IPS-NIHi11 (cell line): ENCODE measurements at places on chromosomes 11 and 22.

DNA sequence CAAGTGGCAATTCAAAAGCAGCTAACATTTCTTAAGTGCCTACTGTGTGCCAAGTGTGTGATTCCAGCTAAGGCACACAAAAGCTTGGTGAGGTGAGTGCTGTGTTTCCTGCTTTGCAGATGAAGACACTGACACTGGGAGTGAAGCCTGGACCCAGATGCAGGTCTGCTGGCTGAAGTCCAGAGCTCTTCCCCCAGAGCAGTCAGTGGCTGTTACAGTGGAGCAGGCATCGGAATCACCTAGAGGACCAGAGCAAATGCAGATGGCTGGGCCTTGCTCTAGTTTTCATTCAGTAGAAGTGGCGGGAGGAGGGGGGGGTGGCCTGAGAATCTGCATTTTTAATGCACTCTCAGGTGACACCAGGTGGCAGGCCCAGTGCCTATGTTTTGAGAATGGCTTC is 342.3 kb downstream of the CADM1 start:
- DNase-seq: no peak

DNA sequence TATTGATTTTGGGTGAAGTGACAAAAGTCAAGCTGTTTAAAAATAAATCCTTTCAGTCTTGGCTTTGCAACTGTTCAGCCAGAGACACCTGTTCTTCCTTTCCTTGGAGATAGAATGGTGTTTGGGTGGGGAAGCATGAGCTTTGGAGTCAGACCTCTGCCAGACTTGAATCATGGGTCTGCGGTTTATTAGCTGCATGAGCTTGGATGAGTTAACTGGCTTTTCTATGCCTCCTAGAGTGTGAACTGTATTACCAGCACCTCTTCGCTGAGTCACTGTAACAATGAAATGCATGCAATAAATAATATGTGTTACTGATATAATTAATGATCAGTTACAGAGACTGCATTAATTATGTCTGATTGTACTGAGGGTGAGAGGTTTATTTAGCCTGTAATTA is 13.5 kb upstream of the MYEOV start:
- no peak for DNase-seq

DNA sequence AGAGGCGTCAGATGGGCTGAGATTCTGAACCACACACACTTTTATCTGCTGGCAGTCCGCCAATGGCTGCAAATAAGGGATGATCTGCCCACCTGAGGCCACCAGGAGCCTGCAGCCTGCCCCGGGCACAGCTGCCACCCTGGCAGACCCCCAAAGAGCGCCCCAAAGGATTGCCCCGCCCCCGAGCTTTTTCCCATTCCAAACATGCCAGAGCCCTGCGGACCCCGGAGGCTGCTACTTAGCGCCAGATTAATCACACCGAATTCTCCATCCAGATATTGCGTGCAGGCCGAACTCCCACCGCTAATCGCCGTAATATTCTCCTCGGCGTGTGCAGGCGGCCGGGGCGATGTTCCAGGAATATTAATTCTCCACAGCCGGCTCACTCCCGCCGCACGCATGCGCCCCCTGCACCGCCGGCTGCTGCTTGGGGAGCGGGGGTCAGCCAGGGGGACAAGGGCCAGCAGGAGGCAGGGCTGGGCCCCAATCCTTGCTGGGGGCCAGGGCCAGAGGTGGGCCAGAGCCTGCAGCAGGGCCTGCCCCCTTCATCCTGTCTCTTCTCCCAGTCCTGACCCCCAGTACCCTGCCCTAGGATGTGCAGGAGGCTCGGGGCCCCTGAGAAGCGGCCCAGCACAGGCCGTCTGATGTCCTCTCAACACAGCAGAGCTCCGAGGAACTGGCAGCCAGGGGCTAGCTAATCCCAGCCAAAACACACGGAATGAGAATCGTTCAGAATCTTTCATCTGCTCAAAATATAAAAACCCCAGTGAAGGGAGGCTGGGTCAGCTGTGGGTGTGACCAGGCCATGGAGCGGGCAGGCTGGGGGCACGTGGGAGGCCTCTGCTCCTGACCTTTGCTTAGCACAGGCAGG is 19.5 kb upstream of the TCF20 start:
- no peak for DNase-seq

GRCh38 chr22:42693055-42693762 is 27.5 kb downstream of the A4GALT start:
- peak; percentile 9 for DNase-seq

DNA sequence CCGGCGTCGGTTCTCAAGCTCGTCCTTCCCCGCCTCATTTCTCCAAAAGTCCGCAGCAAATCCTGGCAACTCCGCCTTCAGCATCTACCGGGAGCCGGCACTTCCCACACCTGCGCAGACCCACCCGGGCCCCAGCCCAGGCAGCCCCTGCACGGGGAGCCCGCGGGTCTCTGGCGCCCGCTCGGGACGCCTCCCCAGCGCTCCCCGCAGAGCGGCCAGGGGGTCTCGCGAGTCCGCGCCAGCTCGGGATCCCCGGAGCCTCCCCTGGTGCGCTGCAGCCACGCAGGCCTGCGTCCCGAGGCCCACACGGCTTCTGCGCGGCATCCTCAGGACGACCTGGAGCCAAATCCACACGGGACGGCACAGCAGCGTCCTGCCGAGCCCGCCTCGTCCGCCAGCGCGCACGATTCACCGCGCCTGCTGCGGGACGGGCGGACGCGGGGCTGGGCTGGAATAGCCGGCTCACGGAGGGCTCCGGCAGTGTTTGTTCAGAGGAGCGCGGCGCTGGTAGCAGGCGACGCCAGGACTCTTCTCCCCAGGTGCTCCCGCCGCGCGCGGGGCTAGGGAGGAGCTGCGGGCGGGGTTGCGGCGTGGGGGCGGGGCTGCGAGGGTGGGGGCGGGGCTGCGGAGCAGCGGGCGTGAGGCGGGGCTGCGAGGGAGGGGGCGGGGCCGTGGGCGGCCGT is 816 bp upstream of the PHRF1 start:
- no peak for DNase-seq

- DNase-seq: no peak
Observed at GRCh38 chr11:128590587-128590986, 3.2 kb upstream of the ETS1 start.

GRCh38 chr11:80282643-80283042 is 841.8 kb upstream of the TENM4 start:
- no peak for DNase-seq

- DNase-seq: no peak
Observed at GRCh38 chr11:114166897-114167323, 107.4 kb downstream of the ZBTB16 start.

- DNase-seq: no peak
Observed at GRCh38 chr22:49770547-49771265, 57.0 kb downstream of the BRD1 start.

- DNase-seq: no peak
Observed at GRCh38 chr11:115892016-115892415, 387.8 kb upstream of the CADM1 start.

DNA sequence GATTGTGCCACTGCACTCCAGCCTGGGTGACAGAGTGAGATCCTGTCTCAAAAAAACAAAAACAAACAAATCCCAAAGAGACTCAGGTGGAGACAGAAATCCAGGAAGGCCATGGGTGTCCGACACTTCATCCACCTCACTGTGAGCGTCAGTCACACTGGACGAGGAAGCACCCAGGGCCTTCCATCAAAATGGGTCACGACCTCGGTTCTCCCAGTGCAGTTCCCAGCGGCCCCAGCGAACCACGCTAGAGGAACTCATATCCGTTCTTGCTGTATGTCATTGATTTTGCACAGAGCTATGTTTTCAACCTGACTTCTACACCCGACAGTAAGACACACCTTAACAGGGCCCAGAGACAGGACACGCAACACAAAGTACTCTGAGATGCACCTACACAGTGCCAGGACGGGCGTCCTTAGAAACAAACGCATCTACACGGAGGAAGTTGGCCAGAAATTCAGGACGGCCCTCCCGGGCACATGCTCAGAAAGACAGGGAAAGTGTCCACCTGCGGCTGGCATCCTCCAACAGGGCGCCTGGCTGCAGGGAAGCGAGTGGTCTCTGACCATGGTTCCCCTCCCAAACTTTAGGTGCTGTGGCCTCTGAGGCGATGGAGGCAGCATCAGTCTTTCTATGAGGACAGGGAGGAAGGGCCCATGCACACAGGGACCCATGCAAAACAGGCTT is 410.5 kb downstream of the CTTN start:
- DNase-seq: no peak

GRCh38 chr22:43423046-43423445 is 11.2 kb downstream of the MPPED1 start:
- DNase-seq: no peak

GRCh38 chr22:20444325-20444724 is 6.7 kb upstream of the SCARF2 start:
- no peak for DNase-seq

- no peak for DNase-seq
Observed at GRCh38 chr22:23775779-23776375, 3.2 kb downstream of the MMP11 start.

DNA sequence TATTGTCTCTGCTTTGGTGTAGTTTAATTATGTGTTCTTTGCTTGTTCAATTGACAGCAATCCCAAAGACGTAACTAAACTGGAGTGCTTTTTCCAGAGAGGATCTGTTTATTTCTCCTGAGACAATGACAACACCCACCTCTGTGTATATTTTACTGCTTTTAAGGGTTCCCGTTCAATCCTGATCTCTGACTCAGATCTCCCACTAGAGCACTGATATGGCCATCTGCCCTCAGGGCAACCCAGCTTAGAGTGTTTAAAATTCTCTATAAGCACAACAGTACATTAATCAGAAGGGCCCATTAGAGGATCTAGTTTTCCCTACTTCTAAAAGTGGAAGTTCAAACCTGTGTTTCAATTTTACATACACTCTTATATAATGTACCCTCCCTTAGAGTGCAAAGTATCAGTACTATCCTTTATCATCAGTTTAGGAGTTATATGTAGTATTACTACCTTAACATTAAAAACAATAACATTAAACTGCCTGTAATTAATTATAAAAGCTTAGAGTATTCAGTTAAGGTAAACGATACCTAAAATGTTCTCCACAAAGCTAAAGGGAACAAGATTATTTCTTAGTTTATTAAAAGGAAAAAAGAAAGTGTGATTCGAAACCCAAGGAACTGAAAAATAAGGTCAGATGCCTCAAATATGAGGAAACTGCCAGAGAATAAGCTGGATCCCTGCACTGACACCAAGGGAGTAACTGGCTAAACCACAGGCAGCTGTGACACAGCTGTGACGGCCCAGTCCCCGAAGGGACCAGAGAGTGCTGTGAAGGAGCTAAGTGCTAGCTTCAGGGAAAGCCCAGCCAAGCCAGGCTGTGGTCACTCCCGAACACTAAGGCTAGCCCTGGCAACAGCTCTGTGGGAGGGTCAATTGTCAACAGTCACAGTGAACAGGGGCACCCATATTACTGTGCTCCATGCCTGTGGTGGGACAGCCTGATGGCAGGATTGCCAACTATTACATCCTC is 15.2 kb downstream of the UFD1 start:
- no peak for DNase-seq

- DNase-seq: no peak
Observed at GRCh38 chr11:25727944-25728343, 604.0 kb upstream of the ANO3 start.

- DNase-seq: peak; percentile 19
Observed at GRCh38 chr22:37940698-37941376, 12.6 kb downstream of the C22orf23 start.

DNA sequence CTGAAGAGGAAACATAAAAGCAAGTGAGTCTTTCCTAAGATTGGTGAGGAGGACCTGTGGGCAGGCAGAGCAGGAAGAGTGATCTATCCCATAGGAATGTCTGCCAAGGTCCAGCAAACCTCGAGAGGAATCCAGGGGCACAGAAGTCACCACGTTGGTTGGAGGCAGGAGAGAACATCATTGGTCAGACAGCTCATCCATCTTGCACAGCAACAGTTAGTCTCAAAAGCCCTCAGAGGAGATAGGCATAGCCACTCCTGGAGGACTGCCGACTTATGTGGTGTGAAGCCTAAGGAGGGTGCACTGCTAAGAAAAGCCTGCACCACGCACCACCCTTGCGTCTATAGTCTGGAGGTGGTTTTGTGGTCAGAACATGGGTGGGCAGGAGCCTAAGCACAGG is 109.1 kb downstream of the RASSF10 start:
- no peak for DNase-seq

DNA sequence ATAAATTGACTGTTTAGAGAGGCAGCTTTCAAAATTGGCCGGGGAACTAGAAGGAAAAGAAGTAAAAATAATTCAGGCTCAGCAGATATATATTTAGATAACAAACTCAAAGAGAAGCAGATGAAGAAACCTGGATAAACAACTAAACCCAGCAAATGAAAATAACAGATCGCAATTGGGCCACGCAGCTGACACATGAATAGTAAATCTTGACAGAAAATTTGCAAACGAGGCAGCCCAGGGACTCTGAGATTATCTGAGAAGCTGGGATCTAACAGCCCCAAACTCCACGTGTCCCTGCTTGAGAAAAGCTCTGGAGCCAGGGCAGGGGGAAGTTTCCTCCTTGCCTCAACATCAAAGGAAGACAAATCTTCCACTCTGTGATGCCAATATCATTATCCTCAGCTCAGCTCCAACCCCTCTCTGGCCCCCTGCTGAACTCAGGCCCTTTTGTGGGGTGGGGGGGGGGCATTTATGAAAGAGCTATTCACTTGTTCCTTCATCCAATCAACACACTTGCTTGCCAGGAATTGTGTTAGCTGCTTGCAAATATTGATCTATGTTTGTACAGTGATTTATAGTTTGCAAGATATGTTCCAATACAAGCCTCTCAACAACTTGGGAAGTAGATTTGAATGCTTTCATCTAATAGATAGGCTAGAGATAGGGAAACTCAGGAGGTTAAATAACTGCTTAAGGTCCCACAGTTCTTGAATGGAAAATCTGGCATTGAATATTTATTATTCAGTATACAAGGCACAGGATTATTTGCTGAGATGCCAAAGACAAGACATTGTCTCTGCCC is 72.5 kb upstream of the C11orf87 start:
- DNase-seq: no peak

GRCh38 chr22:31162015-31162765 is 2.2 kb downstream of the RNF185 start:
- no peak for DNase-seq

- DNase-seq: no peak
Observed at GRCh38 chr11:35432464-35432863, 13.1 kb upstream of the SLC1A2 start.

DNA sequence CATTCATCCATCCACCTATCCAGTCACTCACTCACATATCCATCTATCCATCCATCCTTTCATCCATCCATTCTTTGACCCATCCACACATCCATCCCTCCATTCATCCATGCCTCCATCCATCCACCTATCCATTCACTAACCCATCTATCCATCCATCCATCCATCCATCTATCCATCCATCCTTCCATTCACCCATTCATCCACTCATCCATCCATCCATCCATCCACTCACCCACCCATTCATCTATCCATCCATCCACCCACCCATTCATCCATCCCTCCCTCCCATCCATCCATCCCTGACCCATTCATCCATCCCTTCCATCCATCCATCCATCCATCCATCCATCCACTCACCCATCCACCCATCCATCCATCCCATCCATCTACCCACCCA is 4.9 kb upstream of the MUC2 start:
- no peak for DNase-seq

GRCh38 chr11:134041791-134042696 is 26.8 kb upstream of the JAM3 start:
- DNase-seq: no peak

GRCh38 chr11:75430714-75431532 is 2.1 kb downstream of the KLHL35 start:
- DNase-seq: no peak
